ENCODE measurements at places on chromosomes 5 and 9.

DNA sequence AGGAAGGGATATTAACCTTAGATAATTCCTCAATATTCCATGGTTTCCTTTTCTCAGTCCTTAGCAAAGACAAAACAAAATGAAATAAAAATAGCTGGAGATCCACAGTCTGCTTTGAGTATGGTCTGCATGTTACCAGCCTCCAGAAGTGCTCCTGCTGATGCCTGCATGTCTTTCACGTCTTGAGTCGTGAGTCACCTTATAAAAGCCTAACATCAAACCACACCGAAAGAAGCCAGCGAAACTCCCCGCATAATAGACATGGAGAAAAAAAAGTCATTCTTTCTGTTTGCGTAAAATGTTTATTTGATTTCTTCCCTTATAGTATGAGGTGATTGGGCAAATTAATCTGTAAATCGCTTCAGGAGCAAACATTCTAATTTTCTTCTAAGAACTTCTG, 380.5 kb downstream of the SLCO4C1 start:
- DNase-seq, result no peak

DNA sequence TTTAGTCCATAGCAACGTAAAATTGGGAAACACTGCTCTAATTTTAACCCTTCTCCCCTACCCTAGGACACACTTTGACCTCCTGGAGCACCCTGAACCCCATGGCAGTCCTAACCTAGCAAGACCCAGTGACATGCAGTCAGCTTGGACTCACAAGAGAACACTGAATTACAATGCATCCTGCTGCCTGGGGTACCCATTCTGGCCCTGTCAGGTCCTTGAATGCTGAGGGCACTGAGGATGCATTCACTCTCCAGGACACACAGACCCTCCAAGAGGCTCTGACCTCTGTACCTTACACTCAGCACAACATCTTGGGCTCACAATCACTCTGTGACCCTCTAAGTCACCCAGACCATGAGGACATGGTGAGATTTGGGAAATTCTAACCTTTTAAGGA, 1.8 kb upstream of the PROP1 start:
- DNase-seq, result no peak

DNA sequence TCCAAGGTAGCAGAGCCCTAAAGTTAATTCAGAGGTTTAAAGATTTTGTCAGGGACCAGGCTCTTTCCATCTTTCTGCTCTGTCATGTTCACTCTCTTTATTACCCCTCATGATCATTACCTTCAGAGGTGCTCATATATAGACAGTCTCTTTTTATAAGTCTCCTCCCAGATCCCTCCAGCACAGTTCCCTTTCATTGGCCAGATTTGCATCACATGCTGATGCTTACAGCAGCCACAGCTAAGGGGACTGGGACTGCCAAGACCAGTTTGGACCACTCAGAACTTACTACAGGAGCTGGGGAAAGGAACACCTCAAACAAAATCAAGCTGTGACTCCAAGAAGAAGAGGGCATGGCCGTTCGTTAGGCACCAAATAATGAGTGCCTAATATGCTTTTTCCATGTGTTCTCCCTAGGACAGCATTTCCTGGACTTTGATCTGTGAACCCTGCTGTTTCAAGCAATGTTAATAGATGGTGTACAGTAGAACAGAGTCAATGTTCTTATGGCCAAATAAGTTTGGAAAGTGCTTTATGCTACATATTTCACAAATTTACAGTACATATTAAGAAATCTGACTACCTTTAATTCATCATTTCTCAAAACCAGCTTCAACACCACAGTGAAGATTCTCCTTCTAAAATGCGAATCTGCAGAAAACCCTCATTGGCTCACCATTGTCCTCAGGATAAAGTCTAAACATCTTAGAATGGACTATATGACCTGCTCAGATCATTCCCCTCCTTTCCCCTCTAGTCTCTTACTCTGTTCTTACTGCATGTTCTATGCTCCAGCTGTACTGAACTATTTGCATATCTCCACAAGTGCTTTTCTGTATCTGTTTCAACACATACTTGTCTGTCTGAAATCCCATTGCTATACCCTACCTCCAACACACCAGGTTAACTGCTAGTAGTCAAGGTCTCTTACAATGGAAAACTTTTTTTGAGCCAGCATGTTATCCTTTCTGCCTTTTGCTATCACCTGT, 3.4 kb downstream of the C5orf58 start:
- no peak for DNase-seq

- no peak for DNase-seq
These were observed 89.5 kb downstream of the EPB41L4A start for GRCh38 chr5:112329419-112330090.

GRCh38 chr9:112860451-112860850, 30.2 kb downstream of the SLC46A2 start:
- DNase-seq, result no peak

DNA sequence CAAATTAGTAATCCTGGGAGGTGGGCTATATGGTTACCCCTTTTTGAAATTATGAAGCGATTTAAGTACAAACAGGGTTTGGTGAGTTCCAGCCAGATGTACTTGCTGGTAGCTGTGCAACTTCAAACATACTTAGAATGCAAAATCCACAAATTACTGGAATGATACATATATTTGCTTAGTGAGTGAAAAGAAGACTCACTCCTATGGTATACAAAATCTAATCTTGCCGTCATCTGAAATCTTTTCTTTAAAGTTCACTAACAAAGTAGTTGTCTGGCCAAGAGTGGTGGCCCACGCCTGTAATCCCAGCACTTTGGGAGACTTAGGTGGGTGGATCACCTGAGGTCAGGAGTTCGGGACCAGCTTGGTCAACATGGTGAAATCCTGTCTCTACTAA, 64.9 kb upstream of the TJP2 start:
- no peak for DNase-seq

- no peak for DNase-seq
These were observed 1556.7 kb downstream of the FOXD4L5 start for GRCh38 chr9:63728287-63728686.

DNA sequence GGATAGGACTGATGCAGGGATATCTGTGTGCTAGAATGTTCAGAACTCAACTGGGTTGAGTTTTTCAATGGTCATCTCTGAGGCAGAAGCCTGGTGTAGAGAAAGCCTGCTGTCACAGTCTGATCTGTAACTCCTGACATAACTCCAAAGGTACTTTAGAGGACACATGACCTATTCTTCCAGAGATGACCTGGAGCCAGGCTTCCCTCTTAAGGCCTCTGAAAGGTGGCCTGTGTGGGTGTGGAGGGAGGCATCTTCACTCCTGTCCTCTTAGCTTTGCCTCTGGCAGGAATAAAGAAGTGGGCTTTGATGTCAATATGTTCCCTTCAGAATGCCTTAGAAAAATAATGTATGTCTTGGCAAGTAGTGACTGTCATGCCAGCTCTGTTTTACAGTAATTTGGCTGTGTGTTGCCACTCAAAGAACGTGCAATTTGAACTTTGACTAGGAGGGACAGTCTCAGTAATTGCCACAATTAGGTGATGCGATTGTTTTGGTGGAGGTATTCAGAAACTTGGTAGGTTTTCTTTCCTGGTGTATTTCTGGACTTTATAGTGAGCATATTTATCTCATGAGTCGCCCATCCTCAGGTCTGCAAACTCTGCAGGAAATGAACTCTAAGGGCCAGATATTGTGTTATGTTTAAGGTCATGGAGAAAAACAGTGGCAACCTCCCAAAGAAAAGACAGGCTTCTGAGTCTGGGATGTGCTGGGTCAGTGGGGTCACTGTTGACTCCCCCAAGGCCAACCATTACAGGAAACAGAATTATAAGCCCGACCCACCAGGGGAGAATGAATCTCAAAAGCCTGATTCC, 3.2 kb upstream of the C5orf63 start:
- DNase-seq, result peak; percentile 69

DNA sequence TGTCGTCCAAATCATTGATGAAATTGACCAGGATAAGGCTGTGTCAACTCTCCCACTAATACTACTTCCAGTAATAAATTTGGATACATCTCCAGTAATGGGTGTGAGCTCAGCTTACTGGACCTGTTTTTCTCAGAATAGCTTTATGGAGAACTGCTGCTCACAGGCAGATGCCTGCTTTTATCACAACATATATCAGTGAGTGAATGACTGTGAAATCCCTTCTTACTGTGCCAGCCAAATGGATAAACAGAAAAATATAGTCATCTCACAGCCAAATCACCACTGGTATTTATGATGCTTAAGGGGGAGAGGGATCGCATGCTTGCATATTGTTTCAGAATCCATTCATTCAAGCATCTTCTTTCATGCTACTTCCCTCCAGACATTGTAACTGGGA, 148.4 kb upstream of the PAPPA start:
- no peak for DNase-seq

DNA sequence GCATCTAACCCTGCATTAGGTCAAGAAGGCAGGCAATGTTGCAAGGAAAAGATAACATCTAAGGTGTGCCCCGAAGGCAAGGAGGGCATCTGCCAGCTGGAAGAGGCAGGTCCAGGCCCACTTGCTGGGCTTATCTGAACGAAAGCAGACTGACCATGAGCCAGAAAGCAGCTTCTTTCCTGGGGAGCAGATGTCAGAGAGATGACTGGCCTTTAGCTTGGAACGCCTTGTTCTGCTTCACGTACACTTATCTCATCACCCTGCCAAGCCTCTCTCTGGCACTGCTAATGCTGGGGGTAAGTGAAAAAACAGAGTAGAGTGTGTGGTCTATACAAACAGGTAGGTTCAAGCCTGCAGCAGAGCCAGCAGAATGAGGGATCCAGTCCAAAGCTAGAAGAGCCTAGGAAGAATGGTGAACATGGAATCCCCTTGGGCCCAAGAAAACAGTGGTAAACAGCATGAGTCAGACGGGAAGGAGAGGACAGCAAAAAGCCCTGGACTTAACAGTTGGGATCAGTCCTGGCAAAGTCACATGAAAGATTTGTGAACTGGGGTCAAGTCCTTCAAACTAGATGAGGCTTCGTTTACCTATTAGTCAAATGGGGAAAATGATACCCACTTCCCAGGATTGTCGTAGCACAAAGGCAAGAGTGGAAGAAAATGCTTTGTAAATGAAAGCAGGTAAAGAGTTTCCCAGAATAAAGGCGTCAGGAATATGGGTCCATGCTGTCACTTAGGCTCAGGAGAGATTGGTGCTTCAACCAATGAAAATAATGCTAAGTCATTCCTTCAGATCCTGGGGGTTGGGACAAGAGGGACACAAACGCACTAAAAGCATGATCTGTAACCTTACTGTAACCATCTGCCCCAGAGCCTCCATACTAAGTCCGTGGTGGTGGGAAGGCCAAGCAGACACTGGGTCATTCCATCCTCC, 200.9 kb downstream of the SLIT3 start:
- DNase-seq, result no peak

DNA sequence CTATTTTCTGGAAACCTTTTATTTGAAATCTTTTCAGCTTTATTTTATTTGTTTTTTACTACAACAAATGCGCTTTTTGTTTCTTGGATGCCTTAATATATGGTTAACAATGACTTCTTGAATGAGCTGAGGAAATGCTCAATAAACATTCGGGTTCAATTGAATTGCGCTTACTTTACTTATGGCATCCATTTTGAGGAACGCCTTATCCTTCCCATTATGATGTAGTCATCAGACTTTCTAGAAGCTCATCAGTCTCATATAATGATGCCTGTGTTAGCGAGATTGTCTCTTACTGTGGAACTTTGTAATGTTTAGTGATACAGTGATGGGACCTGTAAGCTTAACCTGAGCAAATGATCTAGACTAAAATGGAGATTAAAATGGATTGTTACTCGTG, 916 bp downstream of the SHLD3 start:
- DNase-seq, result no peak

DNA sequence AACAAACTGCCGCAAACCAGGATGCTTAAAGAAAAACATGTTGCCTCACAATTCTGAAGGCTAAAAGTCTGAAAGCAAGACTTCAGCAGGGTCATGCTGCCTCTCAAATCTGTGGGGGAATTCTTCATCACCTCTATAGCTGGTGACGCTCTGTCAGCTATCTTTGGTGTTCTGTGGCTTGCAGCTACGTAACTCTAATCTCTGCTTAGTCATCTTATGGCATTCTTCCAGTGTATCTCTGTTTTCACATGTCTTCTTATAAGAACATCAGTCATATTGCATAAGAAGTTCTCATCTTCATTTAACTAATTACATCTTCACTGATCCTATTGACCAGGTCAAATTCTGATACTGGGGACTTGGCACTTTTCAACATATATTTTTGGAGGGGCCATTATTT, 243.0 kb downstream of the CDH10 start:
- no peak for DNase-seq

DNA sequence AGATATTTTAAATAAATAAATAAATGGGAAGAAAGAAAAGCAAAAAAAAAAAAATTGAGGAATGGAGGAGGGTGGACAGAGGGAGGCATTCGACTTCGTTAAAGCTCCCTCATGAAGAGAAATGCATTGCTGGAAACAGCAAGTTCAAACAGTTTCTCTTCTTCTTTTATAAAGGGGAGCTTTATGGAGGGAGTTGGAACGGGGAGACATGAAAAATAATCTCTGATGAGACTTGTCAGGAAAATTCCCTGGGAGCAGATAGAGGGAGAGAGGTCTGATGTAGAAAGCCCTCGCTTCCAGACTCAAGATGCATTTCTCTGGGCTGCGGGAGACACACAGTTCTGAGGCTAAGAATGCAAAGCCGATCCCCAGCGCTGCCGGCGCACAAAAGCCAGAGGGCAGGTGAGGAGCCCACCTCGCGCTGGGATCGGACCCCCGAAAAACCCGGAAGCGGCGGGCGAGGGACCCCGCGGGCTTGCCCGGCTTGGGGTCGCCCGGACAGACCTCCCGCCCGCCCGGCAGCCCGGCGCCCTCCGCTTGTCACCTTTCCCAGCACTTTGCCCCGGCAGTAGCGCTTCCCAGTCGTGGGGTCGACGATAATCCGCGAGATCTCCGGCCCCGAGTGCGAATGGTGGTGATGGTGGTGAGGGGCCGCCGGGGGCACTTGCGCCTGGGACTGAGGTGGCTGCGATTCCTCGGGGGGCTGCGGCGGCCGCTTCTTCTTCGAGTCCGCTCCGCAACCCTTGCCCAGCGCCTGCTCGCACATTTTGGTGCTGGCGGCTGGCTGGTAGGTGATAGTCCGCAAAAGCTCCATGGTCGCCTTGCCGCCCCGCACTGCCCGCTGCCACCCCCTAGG, 512 bp downstream of the PLK2 start:
- peak; percentile 46 for DNase-seq

DNA sequence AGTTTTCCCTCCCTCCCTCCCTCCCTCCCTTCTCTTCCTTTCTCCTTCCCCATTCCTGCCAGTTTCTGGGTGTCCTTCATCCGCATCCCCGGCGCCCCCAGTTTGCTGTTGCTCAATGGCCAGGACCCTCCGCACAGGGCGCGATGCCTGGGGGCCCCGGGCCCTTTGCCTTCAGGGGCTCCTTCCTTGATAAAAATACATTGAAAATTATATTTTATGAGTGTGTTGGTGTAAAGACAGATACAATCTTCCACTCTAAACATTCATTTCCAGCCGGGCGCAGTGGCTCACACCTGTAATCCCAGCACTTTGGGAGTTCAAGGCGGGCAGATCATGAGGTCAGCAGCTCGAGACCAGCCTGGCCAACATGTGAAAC, 7.6 kb upstream of the AGPAT2 start:
- no peak for DNase-seq

- no peak for DNase-seq
These were observed 202.5 kb upstream of the CLINT1 start for GRCh38 chr5:158061451-158061850.

All from adrenal gland (tissue), 19 donors.